ENCODE measurements at places on chromosomes 12 and 14.

- peak; percentile 29 for DNase-seq
Measured at GRCh38 chr14:94689218-94689984, 77.2 kb downstream of the SERPINA3 start.

- DNase-seq: no peak
Measured at GRCh38 chr14:39755269-39755878, 323.1 kb upstream of the FBXO33 start.

DNA sequence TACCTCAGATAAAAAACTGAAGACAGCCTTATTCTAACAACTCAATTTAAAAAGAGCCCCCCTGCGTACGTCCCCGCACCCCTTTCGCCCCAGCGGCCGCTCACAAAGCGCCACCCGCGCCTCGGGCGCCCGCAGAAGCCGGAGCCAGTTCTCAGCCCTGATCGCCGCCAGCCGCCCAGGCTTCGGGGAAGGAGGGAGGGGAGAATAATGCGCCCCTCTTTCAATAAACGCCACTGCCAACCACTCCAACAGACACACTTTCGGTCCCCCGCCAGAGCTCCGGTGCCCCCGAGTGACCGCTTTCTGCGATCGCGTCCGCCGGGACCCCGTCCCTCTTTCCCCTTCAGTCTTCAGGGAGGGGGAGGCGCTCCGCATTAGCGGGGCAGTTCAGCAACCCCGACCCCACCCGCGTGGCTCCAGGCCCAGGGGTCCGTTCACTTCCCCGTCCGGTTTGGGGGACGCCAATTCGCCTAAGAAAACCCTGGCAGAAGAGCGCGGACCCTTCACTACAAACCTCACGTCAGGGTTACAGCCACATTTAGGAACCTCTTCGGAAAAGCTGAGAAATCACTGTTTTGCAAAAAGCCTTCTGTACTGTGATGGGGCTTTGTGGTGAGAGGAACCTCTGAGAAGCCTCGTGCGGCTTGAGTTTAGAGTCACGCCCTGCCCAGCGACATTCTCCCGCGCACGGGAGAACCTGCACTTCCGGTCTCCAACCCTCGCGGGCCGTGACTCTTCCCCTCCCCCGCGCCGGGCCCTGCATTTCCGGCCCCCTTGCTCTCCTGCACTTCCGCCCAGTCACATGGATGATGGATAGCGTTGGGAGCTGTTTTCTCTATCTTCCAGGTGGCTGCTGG lies 18.7 kb downstream of the FOXG1 start:
- DNase-seq: no peak

- DNase-seq: no peak
Measured at GRCh38 chr12:85985996-85986395, 111.9 kb downstream of the NTS start.

Measured in iris pigment epithelial cell (primary cell).